ENCODE measurements at places on chromosomes 2 and 18.

- no peak for DNase-seq
Measured at GRCh38 chr2:168753765-168754329, 48.6 kb upstream of the NOSTRIN start.

GRCh38 chr2:18800240-18800971 lies 211.0 kb upstream of the NT5C1B start:
- DNase-seq, result no peak

DNA sequence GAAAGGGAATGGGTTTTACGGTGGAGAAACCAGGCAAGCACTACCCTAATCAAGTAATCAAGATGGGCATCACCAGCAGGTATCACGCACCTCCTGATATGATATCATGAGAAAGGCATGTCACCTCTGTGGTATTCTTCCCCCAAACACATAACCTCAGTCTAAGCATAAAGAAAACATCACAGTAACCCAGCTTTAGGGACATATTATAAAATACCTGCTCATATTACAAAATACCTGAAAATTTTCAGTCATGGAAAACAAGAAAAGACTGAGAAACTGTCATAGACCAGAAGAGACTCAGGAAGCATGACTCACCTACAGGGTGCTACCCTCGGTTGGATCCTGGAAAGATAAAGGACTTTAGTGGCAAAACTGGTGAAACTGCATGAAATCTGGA lies 30.5 kb downstream of the GCKR start:
- peak; percentile 31 for DNase-seq

DNA sequence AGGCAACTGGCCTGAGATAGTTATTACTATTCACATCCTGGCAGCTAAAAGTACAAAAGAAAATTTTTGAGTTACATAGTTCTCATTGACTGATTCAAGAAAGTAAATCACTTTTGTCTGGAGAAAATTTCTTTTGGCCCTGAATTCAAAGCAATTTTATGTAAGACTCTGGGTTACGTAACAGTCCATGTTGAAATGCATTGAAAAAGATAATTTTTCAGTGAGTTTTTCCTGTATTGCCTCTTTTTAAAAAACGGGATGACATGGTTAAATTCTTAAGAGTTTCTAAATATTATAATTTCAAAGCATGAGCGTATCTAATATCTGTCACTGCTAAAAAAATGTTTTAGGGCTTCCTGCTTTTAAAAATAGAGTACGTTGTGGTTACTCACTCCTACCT lies 72.7 kb downstream of the ANKRD12 start:
- DNase-seq, result no peak

GRCh38 chr18:22168360-22168921 lies 948 bp upstream of the GATA6 start:
- peak; percentile 10 for DNase-seq

GRCh38 chr2:195709901-195710806 lies 53.1 kb downstream of the SLC39A10 start:
- no peak for DNase-seq

DNA sequence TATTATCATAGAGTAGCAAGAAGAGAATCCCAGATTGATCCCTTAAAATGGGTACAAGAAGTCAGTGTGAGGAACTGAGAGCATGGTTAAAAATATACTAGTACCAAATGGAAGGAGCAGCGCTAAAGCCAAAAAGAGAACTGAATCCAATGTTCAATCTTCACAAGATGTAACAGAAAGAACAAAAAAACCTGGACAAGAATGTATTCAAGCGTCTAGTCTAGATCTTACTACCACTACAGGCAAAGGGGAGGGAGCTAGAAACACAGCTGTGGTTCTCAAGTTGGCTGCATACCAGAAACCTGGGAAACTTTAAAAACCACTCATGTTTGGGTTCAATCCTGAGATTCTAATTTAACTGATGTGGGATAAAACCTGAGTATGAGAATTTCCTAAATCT lies 57.5 kb downstream of the PIAS2 start:
- no peak for DNase-seq

DNA sequence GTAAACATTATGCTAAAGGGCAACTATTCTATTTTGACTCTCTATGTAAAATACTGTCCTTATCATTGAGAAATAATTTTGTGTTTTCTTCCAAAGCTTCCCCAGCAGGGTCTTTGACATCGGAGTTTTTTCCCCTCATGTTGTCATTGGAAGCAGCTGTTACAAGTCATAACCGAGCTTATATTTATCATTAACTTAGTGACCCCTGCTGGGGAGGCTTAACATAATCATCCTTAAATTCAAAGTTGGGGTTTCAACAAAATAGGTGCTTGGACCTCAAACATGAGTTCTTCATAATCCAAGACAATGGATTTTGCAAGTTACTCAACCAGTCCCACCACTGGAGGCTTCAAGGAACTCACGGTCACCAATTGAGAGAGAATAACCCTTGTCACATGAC lies 330.9 kb downstream of the DCC start:
- no peak for DNase-seq

DNA sequence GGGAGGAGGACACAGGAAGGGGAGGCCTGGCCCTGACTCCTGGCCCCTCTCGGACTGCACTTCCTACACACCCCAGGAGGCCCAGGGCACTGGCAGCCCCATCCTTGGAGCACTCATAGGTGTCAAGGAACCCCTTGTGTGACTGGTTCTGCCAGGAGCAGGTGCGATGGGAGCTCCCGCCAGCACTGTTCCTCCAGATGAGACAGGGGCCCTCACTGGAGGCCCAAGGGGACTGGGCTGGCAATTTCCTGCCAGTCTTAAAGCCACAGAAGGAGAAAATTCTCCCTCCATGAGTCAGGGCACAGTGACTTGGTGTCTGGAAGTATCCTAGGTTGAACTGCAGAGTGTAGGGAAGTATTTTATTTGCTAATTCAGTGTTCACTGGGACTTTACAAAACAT lies 42.8 kb upstream of the MAL start:
- peak; percentile 11 for DNase-seq

- DNase-seq, result peak; percentile 35
Measured at GRCh38 chr2:8481463-8482009, 200.3 kb upstream of the ID2 start.

- no peak for DNase-seq
Measured at GRCh38 chr2:144801325-144801724, 281.4 kb upstream of the ZEB2 start.

DNA sequence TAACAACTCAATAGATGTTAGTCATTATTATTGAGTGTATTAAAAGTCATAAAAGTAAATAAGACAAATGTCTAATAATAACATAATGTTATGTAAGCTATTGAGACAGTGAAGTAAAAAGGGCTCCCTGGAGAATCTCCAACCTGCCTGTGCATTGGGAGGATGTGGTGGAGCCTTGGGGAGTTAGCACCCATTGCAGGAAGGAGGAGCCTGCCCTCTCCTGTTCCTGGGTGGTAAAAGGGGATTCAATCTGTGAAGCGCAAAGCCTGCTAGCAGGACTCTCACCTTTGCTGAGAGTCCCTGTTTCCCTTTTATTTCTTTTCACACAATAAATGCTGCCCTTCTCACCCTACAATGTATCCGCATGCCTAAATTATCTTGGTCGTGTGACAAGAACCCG lies 206.1 kb downstream of the RAB3GAP1 start:
- DNase-seq, result no peak

DNA sequence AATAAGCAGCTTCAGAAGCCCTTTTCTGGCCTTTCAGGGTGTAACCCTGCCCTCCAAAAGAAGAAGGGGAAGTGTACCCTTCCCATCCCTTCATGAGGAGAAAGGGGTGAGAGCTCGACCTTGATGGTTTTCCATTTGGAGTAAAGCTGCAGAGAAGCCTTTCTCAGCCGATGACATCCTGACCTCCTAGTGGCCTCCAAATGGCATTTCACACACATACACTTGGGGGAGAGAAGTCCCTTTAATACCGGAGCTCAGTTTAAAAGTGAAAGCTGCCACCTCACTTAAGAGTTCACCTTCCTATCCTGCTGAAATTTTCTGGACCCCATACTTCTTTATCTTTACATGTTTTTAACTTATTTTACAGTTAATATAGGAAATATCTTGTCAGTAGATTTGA lies 716.7 kb downstream of the DCDC2C start:
- DNase-seq, result no peak

GRCh38 chr18:60202708-60203107 lies 169.9 kb downstream of the MC4R start:
- no peak for DNase-seq

DNA sequence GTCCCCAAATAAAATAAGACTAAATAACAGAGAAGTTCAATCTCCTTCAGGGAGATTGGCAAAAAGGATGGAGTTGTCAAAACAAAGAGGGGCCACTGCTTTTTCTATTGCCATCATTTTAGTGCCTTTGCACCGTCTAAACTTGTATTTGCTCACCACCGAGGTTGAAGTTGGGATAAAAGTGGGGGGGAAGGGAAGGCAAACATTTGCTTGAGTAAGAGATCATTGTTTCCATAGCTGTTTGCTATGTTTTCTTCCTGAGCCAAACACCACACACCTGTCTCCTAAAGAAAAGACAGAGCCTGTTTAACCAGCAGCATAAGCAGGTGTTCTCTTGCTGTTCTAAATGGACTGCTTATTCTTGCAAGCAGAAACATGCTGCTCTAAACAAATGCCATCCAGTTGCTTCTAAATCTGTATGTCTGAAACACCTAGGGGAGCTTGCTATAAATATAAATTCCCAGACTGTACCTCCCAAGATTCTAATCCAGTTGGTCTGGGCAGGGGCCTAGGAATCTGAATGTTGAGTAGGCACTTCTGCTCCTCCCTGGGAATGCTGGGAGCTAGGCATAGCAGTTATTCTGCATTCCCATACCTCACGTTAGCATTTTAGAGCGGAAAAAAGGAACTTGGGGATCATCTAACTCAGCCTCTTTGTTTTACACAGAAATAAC lies 179.4 kb upstream of the ARL4C start:
- no peak for DNase-seq

DNA sequence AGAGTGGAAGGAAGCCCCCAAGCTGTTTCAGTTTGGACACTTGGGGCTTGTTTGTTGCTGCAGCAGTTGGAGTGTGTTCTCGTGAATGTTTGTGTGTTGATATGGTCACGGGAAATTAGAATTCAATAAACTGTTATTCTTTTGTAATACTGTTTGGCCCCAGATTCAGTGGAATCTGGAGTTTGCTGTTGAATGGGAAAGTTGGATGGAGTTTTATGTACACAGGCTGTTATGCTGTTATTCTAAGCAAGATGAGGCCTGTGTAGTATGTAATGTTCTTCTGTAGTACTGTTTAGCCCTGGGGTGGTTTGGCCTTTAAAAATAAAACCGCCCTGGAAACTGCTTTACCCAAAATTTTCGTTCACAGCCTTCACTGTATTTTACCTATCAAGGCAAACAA lies 810.4 kb upstream of the HS6ST1 start:
- DNase-seq, result no peak

DNA sequence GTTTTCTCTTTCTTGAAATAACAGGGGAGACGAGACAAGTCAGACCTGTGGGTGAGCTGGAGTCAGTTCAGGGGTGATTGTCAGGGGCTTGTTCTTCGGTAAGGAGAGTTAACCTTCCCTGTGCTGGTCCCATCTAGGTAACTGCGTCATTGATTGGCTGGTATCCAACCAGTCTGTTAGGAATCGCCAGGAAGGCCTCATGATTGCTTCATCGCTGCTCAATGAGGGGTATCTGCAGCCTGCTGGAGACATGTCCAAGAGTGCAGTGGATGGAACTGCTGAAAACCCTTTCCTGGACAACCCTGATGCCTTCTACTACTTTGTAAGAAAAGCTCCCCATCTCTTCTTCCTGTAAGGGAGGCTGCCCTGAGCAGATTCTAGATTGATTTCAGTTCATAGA lies 21.3 kb downstream of the PLEK start:
- no peak for DNase-seq

- DNase-seq, result no peak
Measured at GRCh38 chr2:8514274-8514662, 167.6 kb upstream of the ID2 start.

DNA sequence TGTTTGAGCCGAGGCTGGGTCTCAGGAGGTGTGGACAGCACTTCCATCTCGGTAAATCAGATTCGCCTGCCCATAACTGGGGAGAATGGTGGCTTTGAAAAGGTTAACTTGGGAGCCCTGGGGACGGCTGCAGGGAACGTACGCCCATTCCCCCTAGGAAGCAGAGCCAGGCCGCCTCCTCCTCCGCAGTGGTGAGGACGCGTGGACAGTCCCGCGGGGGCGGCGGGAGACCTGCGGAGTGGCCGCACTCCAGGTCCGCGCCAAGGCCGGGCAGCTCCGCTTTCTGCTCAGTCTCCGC lies 845 bp upstream of the MYCN start:
- DNase-seq, result no peak

DNA sequence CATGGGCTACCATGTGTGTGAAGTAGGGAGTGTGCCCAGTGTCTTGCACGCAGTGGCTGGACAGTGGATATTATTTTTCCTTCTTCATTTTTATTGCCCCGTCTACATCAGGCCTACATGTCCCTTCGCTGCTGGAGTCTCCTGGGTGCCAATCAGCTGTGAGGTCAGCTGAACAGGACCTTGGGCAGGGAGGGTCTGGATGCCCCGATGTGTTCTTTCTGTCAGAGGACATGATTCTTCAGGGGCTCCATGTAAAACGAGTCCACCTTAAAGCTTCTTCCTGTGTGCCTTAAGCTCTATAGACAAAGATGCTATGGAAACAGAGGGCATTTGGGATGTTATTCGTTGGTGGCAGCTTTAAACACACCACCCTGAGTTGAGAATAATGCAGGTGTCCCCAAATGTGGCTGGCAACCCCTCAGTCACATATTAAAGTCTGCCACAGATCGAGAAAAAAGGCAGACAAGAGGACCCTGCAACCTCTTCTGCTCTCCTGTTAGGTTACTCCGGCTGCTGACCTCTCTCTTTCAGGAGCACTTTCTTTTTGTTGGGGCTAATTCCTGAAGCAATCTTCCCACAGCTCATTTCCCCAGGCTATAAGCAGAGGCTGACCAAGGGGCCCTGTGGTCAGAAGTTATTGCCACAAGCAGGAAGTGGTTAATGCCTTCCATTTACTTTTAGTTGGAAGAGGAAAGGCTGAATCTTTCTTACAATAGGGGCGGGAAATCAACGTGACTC lies 20.0 kb downstream of the GREB1 start:
- DNase-seq, result peak; percentile 48

GRCh38 chr2:118705032-118705431 lies 142.4 kb downstream of the EN1 start:
- no peak for DNase-seq

DNA sequence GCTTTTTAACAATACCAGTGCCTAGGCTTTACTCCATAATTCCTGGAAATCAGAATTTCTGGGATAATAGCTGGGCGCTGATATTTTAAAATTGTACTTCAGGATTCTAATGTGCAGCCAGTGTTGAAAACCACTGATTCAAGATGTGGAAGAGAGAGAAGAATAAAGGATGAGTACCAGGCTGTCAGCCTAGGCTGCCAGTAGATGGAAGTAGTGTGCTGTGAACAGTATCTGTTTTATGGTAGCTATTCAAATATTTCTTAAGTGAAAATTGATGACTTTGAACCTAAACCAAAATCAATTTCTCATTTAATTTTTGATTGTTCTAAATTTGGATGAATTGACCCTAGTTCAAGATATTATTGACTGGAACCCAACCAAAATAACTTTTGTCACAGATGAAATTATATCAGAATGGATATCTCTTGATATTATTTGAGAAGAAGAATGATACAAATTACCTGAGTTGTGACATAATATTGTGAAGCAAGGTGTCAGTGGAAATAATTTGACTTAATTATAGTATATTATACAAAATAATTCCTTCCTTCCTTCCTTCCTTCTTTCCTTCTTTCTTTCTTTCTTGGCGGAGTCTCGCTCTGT lies 88.0 kb downstream of the COMMD1 start:
- DNase-seq, result peak; percentile 39
